Sciatic nerve (tissue), 2 donors: ENCODE measurements at places on chromosomes 1 and 21. TPM values are rescaled to one million over a fixed set of nuclear protein-coding genes. Genes with fewer than 3 reads are reported as not detected.

The CC2D1B gene
- total RNA-seq: 43.2 TPM

The FLG2 gene
- total RNA-seq: not detected

The LDLRAP1 gene
- 25.0 TPM for total RNA-seq

The S100A7 gene
- 0.85 TPM for total RNA-seq

The MEX3A gene
- total RNA-seq: 1.2 TPM

The TRIM17 gene
- total RNA-seq: 1.2 TPM

DNA sequence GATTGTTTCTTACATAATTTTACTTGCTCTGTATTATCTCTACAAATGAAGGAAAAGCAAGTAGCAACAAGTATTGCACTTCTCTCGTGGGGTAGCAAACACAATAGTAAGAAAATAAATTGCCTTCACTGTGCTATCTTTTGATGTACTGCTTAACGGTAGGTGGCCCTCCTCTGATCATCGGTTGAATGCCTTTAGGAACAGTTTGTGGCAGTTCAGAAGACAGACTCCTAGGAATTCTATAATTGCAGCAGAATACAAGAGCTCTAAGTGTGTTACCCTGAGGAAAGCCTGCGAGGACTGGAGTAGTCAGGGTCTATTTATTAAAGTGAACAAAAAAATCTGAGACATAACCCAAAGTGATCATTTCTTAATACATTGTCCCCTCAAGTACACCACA lies 1135.9 kb downstream of the KCNT2 start:
- no peak for DNase-seq

- no peak for DNase-seq
Observed at GRCh38 chr1:96536581-96536980, 185.0 kb upstream of the PTBP2 start.

DNA sequence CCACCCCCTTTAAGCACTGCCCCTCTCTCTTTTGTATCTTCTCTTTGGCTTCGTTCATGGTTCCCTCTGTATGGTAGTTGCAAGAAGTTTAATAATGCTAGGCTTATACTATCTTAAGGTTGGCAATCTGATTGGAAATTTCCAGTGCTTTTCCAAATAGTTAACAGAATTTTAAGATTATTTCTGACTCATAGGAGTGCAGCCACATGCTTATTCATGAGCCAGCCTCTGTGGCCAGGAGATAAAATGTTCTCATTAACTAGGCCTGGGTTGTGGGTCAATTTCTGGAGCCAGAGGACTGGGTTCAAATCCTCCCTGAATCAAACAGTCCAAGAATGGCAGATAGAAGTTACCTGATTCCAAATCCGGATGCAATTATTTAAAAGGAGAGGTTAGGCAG lies 103.1 kb downstream of the ATP6V1G3 start:
- no peak for DNase-seq

DNA sequence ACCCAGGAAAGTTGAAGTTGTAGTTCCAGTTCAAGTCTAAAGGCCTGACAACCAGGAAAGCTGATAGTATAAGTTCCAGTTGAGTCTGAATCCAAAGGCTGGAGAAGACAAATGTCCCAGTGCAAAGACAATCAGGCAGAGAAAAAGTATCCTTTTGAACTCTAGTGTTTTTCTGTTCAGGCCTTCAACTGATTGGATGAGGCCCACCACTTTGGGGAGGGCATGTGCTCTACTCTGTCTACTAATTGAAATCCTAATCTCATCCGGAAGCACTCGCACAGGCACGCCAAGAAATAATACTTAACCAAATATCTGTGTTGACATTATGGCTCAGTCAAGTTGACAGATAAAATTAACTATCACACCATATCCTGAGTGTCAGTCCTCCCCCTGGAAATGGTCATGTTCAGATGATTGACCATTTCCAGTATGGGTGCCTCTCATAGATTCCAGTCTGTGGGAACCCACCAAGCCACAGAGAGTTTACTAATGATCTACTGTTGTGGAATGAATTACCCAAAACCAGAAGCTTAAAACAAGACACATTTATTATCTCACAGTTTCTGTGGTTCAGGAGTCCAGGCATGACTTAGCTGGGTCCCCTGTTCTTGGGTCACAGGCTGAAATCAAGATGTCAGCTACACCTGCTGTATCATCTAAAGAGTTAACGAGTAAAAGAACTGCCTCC lies 296.3 kb upstream of the ZP4 start:
- DNase-seq: no peak

GRCh38 chr21:42865776-42866160 lies 13.6 kb downstream of the WDR4 start:
- no peak for DNase-seq

DNA sequence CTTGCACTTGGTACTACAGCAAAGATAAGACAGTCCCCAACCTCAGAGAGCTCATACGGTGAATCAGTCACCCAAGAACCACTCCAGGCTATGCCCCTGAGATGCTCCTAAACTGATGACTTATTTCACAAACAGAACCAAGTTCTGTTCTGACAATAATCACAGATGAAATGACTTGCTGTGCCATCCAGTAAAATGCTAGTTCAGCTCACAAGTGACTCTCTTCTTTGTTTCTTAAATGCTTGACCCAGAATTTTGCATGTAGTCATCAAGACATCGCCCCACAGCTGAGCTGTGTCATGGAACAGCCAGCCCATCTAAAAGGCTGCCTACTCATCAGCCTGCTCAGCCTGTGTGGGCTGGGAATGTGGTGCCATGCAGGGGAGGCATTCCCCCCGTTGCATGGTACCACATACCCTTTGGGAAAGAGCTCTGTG lies 6.1 kb upstream of the SLC19A2 start:
- DNase-seq: no peak

GRCh38 chr1:58905126-58905490 lies 121.3 kb upstream of the JUN start:
- DNase-seq: no peak

DNA sequence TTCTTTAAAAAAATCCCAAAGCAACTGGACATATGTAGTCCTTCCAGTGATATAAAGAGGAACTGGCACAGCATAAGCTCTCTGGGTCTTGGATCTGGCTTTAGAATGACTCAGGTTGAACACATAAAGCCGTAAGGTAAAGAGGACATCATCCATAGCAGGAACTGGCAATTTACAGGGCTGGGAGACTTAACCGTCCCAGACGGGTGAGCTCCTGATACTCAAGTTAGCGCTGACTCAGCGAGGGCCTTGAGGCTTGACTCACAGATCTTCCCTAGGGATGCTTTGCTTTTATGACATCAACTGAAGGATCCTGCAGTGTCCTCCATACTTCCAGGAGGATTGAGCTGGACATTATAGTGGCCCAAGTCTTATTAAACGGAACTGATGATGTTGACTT lies 154.1 kb downstream of the CLIC6 start:
- no peak for DNase-seq

DNA sequence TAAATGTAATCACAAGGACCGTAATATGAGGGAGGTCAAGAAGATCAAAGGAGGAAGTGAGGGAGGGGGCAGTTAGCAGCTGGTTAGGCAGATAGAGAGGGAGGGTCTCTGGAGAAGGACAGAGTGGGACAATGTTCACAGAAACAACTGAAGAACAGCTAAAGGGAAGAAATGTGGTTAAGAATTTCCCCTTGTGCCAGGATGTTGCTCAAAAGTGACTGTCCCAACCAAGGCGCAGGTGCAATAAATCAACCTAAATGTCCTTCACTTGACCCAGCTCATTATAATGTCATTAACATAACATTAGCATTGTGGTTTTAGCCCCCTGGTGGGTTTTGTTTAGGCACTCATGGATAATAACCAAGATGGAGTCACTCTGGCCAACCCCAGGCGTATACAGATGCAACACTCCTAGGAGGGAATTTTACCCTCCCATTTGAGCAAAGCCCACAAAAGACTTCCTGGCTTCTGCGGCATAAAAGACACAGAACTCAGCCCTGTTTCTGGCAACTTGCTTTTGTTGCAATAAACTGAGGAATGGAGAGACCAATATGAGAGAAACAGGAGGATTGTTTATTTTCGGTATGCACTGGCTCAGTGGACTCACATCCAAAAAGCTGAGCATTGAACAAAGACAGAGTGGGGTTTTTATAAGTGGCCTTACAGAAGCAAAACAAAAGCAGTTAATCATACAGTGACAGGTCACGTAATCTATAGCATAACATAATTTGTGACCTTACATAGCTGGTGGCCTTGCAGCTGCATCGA lies 7.3 kb upstream of the CA6 start:
- DNase-seq: no peak

DNA sequence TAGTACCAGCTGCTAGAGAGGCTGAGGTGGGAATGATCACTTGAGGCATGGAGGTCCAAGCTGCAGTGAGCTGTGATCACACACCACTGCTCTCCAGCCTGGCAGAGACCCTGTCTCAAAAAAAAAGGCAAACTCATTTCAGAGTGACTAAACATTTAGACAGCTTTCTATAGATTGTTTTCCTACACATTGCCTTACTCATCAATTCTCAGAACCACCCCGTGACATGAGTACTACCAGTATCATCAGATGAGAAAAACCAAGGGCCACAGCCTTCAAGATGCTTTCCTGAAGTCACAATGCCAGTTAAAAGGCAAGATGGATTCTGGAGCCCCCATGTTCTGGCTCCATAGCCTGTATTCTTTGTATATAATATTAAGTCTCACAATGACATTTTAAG lies 22.4 kb upstream of the SMPDL3B start:
- no peak for DNase-seq

GRCh38 chr1:7784492-7785071 lies 491 bp downstream of the PER3 start:
- peak; percentile 77 for DNase-seq

DNA sequence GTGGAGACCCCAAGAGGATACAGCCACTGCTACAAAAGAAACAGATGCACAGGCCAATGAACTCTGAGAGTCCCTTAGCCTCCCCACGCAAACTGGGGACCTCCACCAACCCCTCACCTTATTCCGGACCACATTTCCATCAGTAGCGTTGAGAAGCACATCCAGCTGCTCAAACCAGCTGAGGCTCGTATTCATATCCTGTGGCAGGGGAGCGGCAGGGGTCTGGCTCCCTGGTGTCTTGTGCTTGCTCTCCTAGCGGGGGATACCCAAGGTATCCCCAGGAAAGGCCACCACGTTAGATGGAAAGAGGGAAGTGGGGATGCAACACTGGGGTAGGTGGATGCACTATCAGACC lies 481 bp downstream of the CCDC163 start:
- DNase-seq: no peak

- no peak for DNase-seq
Observed at GRCh38 chr21:22791986-22792560, 1793.9 kb downstream of the NCAM2 start.

- DNase-seq: no peak
Observed at GRCh38 chr21:43001316-43001715, 27.0 kb downstream of the PKNOX1 start.

DNA sequence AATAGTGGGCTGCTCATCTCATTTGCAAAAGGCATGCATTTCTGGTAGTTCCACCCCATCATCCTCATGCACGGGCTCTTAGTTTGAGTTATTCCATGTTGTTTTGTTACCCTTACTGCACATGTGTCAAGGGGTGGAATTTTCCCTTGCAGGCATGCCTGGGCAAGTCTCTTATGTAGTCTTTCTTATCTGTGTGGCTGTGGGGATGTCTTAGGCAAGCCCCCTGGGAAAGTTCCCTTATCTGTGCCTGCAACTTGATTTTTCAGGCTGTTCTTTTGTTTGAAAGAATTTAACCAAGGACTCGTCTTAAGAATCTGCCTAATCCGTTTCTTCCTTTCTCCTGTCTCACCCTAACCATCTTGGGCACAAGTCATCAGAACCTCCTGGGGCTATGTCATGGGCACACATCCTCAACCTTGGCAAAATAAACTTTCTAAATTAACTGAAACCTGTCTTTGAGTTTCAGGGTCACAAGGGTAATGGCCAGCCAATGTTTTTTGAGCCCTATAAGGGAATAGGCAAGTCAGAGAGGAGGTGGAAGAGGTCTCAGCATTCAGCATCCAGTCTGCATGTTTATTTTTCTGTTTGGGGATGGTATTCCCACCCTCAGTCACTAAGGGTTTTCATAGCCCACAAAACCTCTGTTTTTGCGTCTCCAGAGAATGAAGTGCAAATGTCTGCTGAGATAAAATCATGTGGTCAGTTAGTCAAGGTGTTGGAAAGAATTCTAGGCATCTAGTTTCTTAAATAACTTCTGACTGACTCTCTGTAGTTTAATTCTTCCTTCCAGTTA lies 579.7 kb downstream of the PLA2G4A start:
- no peak for DNase-seq

- DNase-seq: no peak
Observed at GRCh38 chr1:42118125-42118524, 35.1 kb upstream of the GUCA2B start.

- DNase-seq: no peak
Observed at GRCh38 chr1:22884806-22885530, 87.7 kb downstream of the LACTBL1 start.

GRCh38 chr21:41370840-41371684 lies 9.2 kb downstream of the MX2 start:
- DNase-seq: no peak

- no peak for DNase-seq
Observed at GRCh38 chr1:240737298-240737697, 125.3 kb upstream of the GREM2 start.

DNA sequence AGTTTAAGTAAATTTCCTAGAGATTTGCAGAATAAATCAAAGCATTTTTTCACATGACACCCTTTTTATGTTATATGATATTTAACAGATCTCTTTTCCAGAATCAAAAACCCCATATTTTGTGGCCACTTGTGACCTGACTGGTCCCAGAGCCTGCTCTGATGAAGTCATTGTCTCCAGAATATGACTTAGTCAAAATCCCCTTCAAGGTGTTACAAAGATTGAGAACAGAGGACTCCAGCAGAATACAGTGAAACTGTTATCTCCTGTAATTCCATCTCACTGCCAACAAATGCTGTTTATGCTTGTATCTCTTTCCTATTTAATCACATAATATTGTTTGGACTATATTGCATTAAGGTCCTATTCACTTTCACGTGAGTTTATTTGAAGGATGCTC lies 25.6 kb downstream of the RGS1 start:
- no peak for DNase-seq

DNA sequence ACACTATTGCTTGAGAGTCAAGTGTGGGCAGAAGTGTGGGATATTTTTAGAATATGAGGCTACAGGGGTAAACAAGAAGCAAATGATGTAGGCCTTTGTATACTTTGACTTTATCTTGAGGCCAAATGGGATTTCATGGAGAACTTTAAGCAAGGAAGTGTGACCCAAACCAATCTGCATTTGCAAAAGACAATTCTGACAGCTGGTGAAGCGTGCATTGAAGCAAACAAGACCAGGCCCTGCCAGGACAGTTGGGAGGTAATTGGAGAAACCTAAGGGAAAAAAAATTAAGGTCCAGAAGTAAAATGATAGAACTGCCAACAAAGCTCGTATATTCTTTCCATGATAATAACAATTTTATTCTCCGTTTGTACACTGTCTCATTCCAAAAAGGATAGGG lies 168.3 kb downstream of the TM2D1 start:
- no peak for DNase-seq
